ENCODE measurements at places on chromosomes 3 and 15.

GRCh38 chr3:36227980-36228379 is 152.3 kb upstream of the STAC start:
- DNase-seq: no peak

DNA sequence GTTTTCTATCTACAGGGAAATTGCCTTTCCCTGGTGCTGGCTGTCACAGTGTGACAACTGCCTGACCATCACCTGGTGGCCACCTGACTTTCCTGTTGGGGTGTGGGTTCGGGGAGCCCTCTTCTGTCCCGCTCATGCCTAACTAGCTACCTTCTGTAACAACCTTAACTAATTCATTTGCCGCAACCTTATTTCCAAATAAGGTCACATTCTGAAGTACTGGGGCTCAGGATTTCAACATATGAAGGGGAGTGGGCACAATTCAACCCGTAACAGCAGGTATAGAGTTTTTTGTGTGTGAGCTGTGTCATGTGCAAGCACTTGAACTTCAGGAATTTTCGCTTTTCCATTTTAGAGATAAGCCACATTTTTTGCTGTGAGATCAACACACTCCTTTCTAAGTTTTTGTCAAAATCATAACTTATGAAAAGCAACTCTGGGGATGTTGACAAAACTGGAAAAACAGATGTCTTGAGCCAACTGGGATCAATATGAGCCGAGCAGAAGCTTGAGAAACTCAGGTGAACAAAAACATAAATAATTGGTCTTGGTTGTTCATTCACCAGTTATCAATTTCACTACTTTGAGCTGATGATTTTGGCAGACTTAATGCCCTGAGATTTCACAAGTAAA is 242.0 kb upstream of the RGMA start:
- DNase-seq: no peak

GRCh38 chr3:188322135-188322887 is 168.4 kb downstream of the LPP start:
- DNase-seq: no peak

GRCh38 chr3:107953722-107954121 is 137.1 kb downstream of the CD47 start:
- no peak for DNase-seq

- DNase-seq: peak; percentile 82
Measured at GRCh38 chr3:58617338-58617761, 40.2 kb upstream of the FAM107A start.

- DNase-seq: no peak
Measured at GRCh38 chr3:189305412-189305811, 133.6 kb downstream of the TPRG1 start.

GRCh38 chr15:51907136-51907862 is 64.3 kb downstream of the LEO1 start:
- DNase-seq: no peak

- no peak for DNase-seq
Measured at GRCh38 chr3:169494982-169495381, 168.5 kb downstream of the MECOM start.

DNA sequence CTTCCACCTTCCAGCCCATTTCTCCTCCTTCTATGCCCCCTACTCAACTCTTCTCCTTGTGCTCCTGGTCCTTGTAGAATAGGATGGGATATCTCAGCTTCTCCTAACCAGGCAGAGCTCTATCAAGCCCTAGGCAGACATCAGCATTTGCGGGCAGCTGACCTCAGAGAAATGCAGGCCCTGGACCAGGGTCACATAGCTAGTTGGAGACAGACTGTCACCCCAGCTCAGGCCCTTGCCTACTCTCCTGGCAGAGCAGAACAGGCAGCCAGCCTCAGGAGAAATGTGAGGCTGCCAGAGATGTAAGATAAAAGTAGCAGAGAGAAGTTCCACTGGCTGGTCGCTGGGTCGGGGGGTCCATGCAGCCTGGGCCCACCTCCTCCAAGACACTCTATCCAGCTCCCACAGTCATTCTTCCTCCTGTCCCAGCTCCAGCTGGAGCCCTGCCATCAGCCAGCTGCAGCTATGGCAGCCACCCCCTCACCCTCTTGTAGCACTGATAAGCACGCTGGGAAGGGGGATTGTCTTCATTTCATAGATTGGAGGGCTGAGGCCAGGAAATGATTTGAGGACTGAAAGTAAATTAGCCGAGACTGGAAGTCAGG is 4.0 kb downstream of the CYP8B1 start:
- no peak for DNase-seq

GRCh38 chr3:105876780-105877327 is 8.0 kb upstream of the CBLB start:
- no peak for DNase-seq

GRCh38 chr3:170721563-170721962 is 135.7 kb upstream of the SLC7A14 start:
- no peak for DNase-seq

- no peak for DNase-seq
Measured at GRCh38 chr3:185825639-185826481, 1.0 kb upstream of the IGF2BP2 start.

- no peak for DNase-seq
Measured at GRCh38 chr3:141429371-141430035, 57.3 kb upstream of the RASA2 start.
